ENCODE measurements at places on chromosomes 11 and 22. TPM values are rescaled to one million over a fixed set of nuclear protein-coding genes. Genes with fewer than 3 reads are reported as not detected.

DDIAS gene
- 15.8 TPM for total RNA-seq

VPREB1 gene
- not detected for total RNA-seq

SCN4B gene
- 0.07 TPM for total RNA-seq

POU2AF3 gene
- not detected for total RNA-seq

PDGFB gene
- 3.8 TPM for total RNA-seq

C22orf42 gene
- not detected for total RNA-seq

PI4KA gene
- total RNA-seq: 55.0 TPM

BDNF gene
- not detected for total RNA-seq

KRTAP5-10 gene
- not detected for total RNA-seq

PRODH gene
- total RNA-seq: 0.30 TPM

KCNJ11 gene
- 1.3 TPM for total RNA-seq

IGLL1 gene
- total RNA-seq: not detected

SAA1 gene
- total RNA-seq: not detected

Data from activated naive CD4-positive, alpha-beta T cell treated with anti-CD3 and anti-CD28 coated beads for 36 hours (primary cell).